Mucosa of gallbladder (tissue), 1 donor: ENCODE measurements at places on chromosomes 2 and 18. TPM values are rescaled to one million over a fixed set of nuclear protein-coding genes. Genes with fewer than 3 reads are reported as not detected.

KCNIP3 gene
- 24.3 TPM for total RNA-seq

SCN3A gene
- 0.43 TPM for total RNA-seq

GAREM1 gene
- 10.7 TPM for total RNA-seq

RAPH1 gene
- 51.6 TPM for total RNA-seq

PDE11A gene
- 2.8 TPM for total RNA-seq

DNA sequence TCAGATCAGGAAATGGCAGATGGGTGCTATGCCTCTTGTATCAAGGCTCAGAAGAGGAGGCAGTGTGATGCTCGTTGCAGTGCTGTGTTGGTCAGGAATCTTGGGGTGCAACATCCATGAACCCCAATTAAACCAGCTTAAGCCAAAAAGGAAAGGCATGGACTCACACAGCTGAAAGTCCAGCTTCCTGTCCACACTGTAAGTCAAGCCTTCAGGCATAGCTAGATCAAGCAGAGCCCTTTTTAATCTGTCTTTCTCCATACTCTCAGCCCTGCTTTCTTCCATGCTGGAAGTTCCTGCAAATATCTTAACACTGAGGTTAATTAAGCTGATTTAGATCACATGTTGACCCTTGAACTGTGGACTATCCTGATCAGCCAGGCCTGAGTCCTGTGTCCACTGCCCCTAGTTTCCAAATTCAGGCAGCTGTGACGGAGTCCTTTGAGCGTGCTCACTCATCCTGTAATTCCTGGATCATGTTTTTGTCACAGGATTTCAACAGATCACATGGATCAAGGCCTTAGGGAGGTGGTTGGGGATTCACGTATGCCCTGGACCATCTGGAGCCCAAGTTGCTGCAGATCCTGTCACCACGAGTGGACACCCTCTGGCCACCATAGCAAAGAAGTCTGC is 4.5 kb upstream of the C2orf74 start:
- DNase-seq = no peak

- DNase-seq = no peak
Measured at GRCh38 chr2:68487773-68488355, 20.5 kb downstream of the APLF start.

DNA sequence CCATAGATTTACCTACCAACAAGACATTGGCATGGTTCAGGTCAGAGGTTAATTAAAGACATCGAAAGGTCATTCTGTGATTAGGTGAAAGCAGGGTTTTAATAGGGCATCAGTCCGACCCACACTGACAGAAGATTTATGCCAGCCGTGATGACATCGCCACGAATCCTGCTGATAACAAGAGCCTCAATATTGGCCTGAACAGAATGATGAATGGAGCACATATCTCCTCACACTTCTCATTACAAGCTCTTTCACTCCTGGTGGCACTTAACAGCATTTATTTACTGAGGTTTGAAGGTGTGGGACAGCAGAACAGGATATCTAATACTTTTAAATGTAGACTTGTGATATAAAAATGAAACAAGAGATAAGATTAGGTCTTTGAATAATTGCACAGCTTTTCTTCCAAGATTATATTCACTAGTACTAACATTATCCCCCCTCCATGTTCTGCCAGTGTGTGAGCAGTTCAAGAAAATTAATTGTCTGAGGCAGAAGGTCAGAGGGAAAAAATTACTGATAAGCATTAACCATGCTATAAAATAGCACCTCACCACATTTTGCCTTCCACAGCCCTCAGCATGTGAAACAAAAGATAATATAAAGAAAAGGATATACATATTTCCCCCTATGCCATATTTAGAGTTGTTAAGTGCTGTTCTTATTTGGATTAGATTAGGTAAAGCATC is 23.1 kb upstream of the INSIG2 start:
- no peak for DNase-seq

DNA sequence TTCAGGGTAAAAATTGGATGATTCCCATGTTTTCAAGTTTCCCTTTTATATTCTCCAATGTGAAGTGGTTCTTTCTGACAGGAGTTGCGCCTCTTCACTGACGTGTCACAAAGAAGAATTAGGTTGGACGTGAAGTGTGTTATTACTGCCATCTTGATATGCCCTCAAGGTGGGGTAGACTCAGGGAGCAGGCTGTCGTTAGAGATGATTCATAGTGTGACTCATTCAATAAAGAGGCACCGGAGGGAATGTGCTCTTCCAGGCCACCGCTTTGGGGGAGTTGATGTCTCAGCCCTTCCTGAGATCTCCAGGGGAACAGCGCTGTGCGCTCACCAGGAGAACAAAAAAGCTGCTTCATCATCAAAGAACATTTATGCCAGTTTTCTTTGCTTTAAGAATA is 3.6 kb upstream of the DGKD start:
- no peak for DNase-seq

DNA sequence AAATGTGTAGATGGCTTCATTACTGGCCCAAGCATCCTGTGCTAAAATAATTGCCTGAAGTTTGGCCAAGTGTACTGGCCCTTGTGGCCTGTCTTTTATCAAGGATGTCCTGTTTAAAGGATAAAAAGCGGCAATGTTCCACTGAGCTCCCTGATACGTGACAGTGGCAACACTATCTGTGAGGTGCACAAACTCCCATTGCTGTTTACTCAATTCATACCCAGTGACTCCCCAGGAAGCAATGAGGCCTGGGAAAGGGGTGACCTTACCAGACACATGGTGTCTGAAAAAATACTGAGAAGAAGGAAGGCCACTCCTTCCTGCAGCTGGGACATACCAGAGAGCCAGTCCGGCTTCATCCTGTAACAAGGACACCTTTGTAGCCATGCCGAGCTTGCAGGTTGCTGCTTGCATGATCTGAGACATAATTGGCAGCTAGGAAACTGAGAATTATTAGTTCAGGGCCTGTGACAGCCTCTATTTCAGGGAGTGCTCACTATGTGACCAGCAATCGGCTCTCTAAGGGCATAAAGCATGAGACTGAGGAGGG is 198.5 kb upstream of the LRATD1 start:
- no peak for DNase-seq

GRCh38 chr2:43375746-43376522 is 149.5 kb upstream of the ZFP36L2 start:
- no peak for DNase-seq

DNA sequence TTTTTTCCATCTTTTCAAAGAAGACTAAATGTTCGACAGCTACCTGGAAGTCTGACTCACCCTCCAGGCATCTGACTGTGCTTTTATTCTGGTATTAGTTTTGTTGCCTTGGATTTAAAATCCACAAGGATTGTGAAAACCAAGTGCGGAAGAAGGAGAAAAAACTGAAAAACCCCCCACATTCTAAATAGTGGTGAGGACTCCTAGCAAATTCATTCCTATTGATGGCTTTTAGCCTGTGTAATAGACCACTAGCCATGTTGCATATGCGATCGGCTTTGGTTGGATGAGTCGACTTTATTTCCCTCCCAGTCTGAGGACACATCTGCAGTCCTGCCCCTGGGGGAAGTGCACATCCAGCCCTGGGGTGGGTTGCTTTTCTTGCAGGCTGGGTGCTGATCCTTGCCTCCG is 16.9 kb downstream of the LDLRAD4 start:
- DNase-seq = no peak
